Endothelial cell of umbilical vein (primary cell): ENCODE measurements at places on chromosomes 7 and 10. TPM values are rescaled to one million over a fixed set of nuclear protein-coding genes. Genes with fewer than 3 reads are reported as not detected.

DNA sequence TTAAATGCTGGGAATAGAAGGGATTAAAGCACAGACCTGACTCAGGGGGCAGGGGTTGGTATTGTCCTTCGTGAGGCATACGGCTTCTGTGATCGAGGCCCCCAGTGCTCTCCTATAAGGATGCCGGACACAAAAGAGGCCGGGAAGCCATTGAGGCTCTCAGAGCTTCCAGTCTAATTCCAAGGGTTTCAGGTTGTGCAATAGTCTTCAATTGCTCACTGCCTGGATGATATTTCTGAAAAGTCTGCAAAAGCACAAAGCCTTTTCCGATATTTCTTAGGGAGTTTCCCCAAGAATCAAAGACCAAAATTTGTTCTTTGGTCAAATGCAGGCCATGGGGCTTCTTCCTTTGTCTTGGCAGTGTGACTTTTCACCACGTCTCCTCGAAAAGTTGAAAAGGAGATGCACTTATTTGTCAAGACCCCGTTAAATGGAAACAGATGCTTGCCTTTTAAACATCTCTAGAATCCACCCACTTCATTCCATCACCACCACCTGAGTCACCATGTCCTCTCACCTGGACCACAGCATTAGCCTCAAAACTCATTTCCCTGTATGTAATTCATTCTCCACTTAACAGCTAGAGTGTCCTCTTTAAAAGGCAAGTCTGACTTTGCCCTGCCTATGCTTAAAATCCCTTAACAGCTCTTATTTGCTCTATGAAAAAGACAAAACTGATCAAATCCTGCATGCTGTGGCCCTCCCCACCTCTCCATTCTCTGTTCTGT is 134.8 kb upstream of the NAMPT start:
- DNase-seq: no peak

- no peak for DNase-seq
These were observed 364.8 kb downstream of the SFMBT2 start for GRCh38 chr10:7045891-7046599.

DNA sequence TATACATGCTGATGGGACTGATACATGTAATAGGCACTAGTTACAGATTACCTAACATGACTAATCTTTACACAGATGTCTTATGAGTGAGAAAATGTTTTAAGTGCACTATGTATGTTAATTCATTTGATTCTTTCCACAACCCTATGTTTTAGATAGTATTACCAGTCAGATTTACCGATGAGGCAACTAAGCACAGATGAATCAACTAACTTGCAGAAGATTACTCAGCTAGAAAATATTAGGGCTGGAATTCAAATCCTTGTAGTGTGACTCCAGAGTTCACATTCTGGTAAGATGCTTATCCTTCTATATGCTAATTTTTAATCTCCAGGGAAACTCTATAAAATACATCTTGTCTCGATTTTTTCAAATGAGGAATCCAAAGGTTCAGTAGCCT is 964.9 kb downstream of the REEP3 start:
- DNase-seq: no peak

- DNase-seq: peak; percentile 25
These were observed 427.6 kb downstream of the PHTF2 start for GRCh38 chr7:78226059-78226719.

- no peak for DNase-seq
These were observed 21.3 kb downstream of the DLG5 start for GRCh38 chr10:77905086-77905748.

- DNase-seq: no peak
These were observed 123.0 kb upstream of the DKK1 start for GRCh38 chr10:52191049-52191448.

DNA sequence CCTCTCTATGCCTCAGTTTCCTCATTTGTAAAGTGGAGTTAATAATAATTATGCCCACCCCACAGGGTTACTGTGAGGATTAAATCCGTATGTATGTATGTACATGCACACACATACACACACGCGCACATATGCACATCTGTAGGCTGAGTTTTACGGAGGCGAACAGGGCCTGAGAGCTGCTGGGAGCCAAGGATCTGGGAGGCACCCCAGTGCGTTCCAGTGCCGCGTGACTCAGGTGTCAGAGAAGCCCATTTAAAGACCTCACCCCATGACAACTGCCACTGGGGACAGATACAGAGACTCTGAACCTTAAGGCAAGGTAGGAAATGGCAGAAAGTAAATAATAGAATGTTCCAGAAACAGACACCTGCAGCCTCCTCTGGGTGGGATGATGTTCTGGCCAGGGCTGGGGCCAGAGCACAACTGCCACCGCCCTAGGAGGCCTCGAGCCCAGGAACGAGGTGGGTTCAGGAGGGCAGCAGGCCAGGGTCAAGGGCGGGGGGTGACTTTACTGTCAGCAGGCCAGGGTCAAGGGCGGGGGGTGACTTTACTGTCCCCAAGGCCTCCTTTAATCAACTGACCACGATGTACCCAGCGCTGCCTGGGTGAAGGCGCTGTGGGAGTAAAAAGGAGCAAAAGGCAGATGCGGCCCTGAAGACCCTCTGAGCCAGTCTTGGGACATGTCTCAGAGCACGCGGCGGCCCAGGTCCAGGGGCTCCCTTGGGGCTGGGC is 54.9 kb downstream of the PRKAG2 start:
- no peak for DNase-seq

- DNase-seq: no peak
These were observed 276.9 kb downstream of the SKAP2 start for GRCh38 chr7:26587536-26587935.

DNA sequence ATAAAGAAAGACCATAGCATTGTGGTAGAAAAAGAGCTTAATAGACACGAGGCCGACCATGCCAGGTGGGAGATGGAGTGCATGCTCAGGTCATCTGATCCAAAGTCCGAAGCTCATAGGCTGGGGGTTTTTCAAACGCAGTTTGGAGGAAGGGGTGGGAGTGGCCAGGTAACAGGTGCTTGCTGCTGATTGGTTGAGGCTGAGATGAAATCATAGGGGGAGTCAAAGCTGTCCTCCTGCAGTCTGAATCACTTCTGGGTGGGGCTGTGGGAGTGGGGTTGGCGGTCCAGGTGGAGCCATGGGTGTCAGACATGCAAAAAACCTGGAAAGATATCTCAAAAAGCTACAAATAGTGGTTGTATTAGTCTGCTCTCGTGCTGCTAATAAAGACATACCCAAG is 2.8 kb upstream of the ERCC6 start:
- no peak for DNase-seq

DNA sequence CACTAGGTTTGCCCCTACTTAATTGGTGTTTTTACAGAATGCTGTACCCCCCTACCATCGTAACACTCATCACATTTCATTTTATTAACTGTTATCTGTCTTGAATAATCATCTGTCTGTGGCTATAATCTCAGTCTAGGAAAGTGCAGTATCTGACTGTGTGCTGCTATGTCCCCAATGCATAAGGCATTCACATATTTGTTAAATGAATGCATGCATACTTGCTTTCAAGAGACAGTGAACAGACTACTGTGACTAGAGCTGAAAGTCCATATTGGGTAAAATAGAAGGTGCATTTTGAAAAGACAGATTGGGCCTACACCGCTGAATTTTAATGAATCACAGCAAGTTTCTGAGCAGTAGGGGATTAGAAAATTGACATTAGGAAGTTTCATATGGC is 112.3 kb downstream of the ARHGAP12 start:
- no peak for DNase-seq

- peak; percentile 33 for DNase-seq
These were observed 370.5 kb upstream of the BMPER start for GRCh38 chr7:33534833-33535232.

GRCh38 chr10:60187691-60188090 is 202.0 kb downstream of the ANK3 start:
- no peak for DNase-seq

- DNase-seq: no peak
These were observed 10.6 kb upstream of the DNMBP start for GRCh38 chr10:100020142-100020885.

- peak; percentile 71 for DNase-seq
These were observed 30.2 kb downstream of the WBP1L start for GRCh38 chr10:102773986-102774385.

GRCh38 chr10:27534161-27534700 is 30.1 kb downstream of the RAB18 start:
- DNase-seq: no peak

Gene C10orf62
- polyA plus RNA-seq: not detected in 2 replicates

Gene LIPF
- polyA plus RNA-seq: not detected in 2 replicates

Gene TRIP6
- polyA plus RNA-seq: 88.6 and 90.3 TPM in 2 replicates

Gene AMPH
- 4.8 and 5.2 TPM in 2 replicates for polyA plus RNA-seq

Gene TMEM196
- not detected in 2 replicates for polyA plus RNA-seq

Gene PHYHIPL
- not detected in 2 replicates for polyA plus RNA-seq

Gene ATRNL1
- not detected in 2 replicates for polyA plus RNA-seq

Gene AGBL3
- polyA plus RNA-seq: 0.80 and 0.97 TPM in 2 replicates

Gene ERLIN1
- polyA plus RNA-seq: 25.0 and 30.7 TPM in 2 replicates

Gene GNA12
- 75.1 and 95.5 TPM in 2 replicates for polyA plus RNA-seq
